Psoas muscle (tissue), 8 donors: ENCODE measurements at places on chromosomes 12 and 14.

- no peak for DNase-seq
Observed at GRCh38 chr12:117710121-117710520, 258.7 kb downstream of the KSR2 start.

DNA sequence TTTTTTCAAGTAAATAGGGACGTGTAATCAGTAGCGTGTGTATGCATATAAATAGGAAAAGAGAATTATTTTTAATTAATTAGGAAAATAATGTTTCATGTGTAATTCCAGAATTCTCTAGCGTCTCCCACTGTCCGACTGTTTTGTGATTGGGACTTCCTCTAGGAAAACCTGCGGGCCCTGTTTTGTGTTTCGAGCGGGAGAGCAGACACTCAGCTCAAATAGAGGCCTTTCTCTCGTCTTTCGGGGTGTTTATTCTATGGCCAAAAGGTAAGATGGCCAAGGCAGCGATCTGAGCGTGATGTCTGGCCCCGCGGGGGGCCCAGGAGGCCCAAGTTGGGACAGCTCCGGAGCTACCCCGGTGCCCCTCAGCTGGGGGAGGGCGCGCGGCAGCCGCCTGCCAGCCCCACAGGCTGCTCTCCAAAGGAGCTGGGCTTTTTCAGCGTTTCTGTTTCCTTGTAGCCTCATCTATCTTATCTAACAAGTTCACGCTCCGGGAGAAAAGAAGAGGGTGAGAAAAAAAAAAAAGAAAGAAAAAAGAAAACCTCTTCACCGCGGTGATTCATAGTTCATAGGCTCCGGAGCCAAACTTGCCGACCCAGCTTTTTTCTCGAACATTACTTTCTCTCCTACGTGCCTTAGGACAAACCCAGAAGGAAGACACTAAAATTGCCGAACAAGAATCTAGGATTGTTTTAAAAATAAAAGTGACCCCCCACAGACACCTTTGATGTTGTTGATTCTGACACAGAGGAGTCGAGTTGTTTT lies 7.5 kb upstream of the FOXG1 start:
- no peak for DNase-seq

DNA sequence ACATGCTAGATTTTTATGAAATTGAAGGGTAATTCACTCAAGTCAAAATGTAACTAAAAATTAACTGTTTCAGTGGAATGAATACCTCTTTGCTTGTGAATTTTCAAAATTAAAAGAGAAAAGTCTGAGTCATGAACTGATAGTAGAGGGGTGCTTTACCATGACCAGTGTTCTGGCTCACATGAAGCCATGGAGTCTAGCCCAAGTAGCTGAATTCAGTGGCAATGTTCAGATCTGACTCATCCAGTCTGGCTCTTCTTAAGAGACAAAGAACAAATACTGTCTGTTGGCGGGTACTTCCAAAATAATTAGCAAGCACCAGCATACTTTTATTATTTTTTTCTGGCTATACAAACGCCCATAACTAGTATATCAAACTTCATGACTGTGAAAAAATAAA lies 366.3 kb upstream of the GARIN6 start:
- DNase-seq = no peak

DNA sequence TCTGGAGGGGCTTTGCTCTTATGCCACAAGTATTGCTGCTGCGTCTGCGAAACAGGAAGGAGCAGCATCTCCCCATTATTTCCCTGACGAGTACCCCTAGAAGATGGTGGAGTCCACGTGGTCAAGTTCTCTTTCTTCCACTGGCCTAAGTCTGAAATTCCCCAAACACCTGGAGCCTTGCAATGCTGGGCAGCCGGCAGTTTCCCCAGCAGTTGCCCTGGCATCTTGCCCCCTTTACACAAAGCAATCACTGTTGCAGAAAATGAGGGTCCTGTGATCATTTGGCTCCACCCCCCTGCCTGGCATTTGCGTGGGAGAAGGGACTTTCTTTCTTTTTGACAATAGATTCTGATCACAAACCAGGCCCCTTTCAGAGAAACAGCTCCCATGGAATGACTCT lies 56.9 kb downstream of the FOS start:
- no peak for DNase-seq

DNA sequence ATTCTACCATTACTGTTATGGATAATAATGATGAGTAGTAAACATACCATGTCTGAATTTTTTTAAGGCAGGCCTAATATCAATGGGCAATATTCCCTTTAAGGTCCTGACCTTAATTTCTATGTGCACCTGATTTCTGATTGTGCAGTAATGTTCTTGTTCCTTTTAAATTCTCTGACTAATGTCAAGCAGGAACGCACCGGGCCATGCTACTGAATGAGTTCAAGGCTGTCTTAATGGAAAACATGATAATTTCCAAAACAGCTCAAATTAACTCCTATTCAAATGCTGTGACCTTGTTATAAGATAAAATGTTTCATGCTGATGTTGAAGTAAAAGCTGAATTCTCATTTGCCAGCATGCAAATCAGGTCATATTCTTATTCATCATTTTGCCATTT lies 6.8 kb downstream of the TAS2R46 start:
- DNase-seq = no peak
